ENCODE measurements at places on chromosomes 5 and 9.

GRCh38 chr9:13932528-13933267 lies 381.2 kb downstream of the NFIB start:
- DNase-seq, result no peak

DNA sequence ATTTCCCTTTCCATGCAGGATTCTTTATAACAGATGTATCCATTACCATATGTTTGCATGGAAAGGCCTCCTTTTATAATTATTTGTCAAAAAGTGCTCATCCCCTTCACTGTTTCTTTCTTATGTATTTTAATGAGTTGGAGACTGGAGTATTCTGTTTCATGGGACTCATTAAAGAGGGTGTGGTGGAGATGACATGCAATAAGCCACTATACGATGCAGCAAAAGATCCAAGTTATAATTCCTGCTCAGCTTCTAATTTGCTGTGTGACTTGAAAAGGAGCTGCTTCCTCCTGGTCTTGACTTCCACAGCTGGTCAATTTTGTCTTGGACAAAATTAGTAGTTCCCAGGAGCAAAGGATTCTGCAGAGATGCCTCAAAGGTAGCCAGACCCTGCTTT lies 13.9 kb downstream of the SGCD start:
- DNase-seq, result no peak

DNA sequence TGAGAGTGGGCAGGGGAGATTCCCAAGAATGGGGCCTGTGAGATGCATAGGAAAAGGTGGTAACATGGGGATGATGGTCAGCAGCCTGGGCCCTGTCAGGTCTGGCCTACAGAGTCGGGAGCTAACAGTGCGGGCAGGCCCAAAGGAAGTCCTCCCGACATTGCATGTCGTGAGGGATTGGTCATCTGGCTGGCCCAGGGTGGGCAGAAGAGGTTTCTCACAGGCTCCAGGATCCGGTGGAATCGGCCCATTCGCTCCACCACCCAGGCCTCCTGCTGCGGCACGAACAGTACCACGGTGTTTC lies 514 bp downstream of the STOML2 start:
- DNase-seq, result no peak

GRCh38 chr5:36017004-36017403 lies 25.8 kb upstream of the UGT3A1 start:
- no peak for DNase-seq

GRCh38 chr9:6024035-6024554 lies 8.7 kb upstream of the RANBP6 start:
- no peak for DNase-seq

DNA sequence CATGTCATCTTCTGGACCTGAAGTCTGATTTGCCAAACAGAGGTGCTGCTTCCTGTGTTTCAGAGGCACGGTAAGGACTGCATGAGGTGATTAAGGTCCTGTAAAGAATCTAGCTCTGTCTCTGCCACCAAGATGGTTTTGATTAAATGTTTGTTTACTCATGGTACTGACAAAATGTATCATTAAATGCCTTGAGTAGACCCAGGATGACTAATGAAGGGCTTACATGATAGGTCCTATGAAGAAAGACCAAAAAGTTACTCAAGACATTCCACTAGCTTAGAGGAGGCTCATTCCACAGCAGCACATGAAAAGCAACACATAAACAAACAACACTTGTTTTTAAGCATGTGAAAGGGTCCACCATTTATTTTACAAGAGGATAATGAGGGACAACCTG lies 100.9 kb downstream of the BOD1 start:
- DNase-seq, result no peak

- DNase-seq, result no peak
Measured at GRCh38 chr5:32837211-32837610, 126.1 kb downstream of the NPR3 start.

DNA sequence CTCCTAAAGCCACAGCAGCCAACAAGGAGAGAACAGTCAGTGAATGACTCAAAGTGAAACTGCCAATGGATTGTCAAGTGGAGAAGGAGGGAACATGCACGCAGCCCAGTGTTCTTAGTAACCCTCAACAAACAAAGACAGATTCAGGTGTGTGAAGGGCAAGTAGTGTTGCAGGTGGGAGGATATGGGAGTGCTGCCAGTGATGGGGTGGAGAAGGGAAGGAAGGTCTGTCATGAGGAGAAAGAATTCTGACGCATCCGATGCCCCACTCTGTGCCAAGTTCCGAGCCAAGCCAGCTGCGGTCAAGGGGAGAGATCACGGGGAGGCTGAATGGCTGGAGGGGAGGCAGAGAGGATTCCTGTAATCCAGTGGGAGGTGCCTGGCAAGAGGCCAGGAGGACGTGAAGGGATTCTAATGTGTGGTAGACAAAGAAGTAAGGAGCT lies 56.5 kb downstream of the CAST start:
- DNase-seq, result no peak

GRCh38 chr5:60492958-60493357 lies 207.0 kb downstream of the DEPDC1B start:
- DNase-seq, result no peak

GRCh38 chr5:109006129-109006528 lies 258.4 kb downstream of the FER start:
- no peak for DNase-seq

DNA sequence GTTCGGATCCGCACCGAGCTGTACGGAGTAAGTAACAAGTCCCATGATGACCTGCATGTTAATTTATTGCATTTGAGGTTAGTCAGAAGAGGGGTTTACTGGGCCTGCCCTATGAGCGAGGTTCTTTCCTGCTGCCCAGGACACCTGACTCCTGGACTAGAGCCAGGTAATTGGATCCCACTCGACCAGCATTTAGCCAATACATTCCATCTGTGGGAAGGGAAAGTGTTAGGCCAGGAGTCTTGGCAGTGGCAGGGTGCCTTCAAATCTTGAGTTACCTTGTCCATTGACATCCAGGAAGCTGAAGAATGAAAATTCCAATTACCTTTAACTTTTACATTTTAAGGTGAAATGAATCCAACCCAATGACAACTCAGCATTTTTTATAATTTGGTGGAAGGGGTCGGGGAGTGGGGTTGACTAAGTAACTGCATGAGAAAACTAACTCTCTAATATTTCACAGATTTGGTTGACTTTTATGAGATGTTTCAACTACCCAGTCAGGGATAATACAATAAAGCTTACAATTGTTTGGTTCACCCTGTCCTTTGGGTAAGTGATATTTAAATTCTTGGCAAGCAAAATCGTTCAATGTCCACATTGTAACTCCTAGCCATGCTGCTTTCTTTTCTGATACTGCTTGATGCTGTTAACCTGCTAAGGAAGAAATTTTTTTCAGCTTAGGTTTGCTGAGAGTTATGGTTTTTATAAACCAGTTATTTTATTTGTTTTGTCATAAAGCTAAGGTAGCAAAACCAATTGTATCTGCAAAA lies 111.6 kb upstream of the IQGAP2 start:
- no peak for DNase-seq

- DNase-seq, result no peak
Measured at GRCh38 chr9:22657713-22658112, 211.1 kb downstream of the DMRTA1 start.

- DNase-seq, result no peak
Measured at GRCh38 chr9:137388589-137389427, 34.2 kb downstream of the EXD3 start.

- DNase-seq, result no peak
Measured at GRCh38 chr5:159339460-159339859, 9.2 kb upstream of the IL12B start.

- DNase-seq, result no peak
Measured at GRCh38 chr5:150067405-150067960, 18.9 kb downstream of the CSF1R start.

Measured in brain pericyte (primary cell).